ENCODE measurements at places on chromosomes 5 and 9.
A peak's percentile ranks its signal among the peaks of the same experiment; 100 is the strongest.

- no peak for DNase-seq
These were observed 25.3 kb upstream of the RNU6ATAC start for GRCh38 chr9:134189470-134190231.

DNA sequence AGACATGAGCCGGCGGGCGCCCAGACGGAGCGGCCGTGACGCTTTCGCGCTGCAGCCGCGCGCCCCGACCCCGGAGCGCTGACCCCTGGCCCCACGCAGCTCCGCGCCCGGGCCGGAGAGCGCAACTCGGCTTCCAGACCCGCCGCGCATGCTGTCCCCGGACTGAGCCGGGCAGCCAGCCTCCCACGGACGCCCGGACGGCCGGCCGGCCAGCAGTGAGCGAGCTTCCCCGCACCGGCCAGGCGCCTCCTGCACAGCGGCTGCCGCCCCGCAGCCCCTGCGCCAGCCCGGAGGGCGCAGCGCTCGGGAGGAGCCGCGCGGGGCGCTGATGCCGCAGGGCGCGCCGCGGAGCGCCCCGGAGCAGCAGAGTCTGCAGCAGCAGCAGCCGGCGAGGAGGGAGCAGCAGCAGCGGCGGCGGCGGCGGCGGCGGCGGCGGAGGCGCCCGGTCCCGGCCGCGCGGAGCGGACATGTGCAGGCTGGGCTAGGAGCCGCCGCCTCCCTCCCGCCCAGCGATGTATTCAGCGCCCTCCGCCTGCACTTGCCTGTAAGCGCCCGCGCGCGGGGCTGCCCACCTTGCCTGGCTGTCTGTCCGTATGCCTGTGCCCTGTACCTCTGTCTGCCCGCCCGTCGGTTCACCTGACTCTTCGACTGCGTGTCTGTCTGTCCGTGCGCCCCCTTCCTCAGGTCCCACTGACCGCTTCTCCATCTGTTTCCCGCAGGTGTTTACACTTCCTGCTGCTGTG is 412 bp downstream of the FGF18 start:
- peak; percentile 6 for DNase-seq

DNA sequence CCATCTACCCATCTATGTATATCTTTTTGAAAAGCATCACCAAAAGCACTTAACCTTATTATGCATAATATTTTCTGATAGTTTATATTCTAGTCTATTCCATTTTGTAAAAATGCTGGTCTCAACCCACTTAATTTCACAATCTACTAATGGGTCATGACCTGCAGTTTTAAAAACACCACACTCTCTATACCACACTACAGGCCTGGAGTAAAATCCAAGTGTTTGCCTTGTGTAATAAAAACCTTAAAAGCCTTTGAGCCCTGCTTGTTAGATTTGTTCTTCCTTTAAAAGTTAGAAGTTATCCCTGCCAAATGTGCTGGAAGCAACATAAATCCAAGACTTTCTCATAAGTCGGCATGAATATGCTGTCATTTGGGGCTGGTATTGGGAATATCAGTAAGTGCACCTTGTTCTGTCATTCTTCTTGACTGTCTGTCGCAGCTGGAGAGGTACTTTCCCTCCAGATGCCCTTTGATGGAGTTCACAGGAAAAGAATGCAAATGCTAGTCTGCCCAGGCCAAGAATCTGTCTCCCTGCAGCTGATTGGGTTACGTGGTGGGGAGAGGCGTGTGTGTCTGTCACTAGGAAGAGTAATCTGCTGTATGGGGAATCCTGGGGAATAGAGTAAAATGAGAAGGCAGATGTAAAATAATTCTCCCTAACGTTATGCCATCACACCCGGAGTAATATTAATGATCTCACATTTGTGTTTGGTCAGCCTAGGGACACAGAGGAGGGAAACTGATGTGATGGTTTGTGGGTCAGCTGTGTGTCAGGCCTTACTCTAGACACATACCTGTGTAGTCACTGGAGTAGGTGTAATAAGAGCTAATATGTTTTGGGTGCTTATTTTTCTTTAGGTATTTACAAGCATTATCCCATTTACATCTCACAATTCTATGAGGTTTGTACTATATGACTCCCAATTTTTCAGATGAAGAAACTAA is 79.4 kb downstream of the ZNF366 start:
- no peak for DNase-seq

DNA sequence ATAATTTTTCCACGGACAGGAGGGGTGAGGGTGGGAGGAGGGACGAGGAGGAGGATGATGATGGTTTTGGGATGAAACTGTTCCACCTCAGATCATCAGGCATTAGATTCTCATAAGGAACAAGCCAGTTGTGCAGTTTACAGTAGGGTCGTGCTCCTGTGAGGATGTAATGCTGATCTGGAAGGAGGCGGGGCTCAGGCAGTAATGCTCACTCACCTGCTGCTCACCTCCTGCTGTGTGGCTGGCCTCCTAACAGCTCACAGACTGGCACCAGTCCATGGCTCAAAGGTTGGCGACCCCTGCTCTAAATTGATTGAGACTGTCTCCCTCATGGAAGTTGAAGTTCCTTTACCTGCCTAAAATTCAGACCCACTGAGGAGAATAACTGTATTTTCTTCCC is 33.2 kb downstream of the ANKRA2 start:
- no peak for DNase-seq

DNA sequence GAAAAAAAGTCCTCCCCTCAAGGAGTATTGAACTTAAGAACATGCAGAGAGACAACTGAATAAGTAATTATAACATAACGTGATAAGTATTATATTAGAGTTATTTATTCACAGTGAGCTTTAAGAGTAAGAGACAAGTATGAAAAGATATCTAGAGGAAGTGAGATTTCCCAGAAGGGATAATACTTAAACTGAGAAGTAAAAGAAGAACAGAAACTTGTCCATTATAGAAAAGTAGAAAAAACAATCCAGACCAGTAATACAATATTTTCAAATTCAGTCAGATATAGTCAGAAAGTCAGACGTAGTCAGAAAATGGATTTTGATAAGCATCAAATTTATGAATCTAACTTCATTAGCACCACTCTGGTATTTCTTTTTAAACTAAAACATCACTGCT is 613.0 kb upstream of the CCNG1 start:
- DNase-seq: no peak

- no peak for DNase-seq
These were observed 61.3 kb upstream of the SMC5 start for GRCh38 chr9:70197216-70198044.

All from inflammatory macrophage treated with lipopolysaccharide for 1 hour (primary cell).